Natural killer cell treated with Interleukin-12 subunit alpha and Interleukin-12 subunit beta and Interleukin-15 and Interleukin-18, amount 100 ng/mL, for 72 hours (primary cell): ENCODE measurements at places on chromosomes 1 and 21.

- no peak overlapping the region for H3K27ac ChIP-seq
- no peak for DNase-seq
- peaks cover 23% of the 10 kb centered on the region for H3K4me1 ChIP-seq
- H3K36me3 ChIP-seq, result no peaks in the 10 kb centered on the region
Observed at GRCh38 chr21:46061518-46061917, 36.4 kb upstream of the COL6A2 start.

- H3K27ac ChIP-seq, result no peak overlapping the region
- peaks cover 31% of the 10 kb centered on the region for H3K27me3 ChIP-seq
Observed at GRCh38 chr1:162232034-162232711, 144.5 kb downstream of the SPATA46 start.

DNA sequence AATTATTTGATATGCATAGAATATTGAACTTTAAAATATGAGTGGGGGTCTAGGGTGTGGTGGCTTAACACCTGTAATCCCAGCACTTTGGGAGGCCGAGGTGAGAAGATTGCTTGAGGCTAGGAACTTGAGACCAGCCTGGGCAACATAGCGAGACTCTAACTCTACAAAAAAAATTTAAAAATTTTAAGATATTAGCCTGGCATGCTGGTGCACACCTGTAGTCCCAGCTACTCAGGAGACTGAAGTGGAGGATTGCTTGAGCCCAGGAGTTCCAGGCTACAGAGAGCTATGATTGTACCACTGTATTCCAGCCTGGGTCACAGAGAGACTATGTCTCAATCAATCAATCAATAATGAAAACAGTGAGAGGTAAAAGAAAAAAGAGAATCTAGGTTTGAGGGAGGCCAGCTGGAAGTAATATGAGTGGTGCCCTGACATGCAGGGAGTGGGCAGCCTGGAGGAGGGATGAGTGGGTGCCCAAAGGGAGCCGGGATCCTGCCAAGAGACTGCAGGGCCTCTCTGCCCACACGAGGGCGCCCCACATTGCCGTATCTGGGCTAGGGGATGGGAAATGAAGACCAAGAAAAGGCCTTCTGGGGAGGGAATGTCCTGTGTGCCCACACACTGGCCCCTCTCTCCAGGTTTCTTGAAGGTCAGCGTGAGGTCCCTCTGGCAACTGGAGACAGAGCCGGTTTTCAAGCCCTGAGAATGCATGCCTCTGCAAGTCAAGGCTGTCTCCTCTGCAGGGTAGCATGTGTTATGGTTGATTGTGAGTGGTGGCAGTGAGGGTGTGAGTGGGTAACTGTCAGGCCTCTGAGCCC is 93.9 kb upstream of the PPM1J start:
- peak; percentile 71 for DNase-seq
- no peaks in the 10 kb centered on the region for H3K36me3 ChIP-seq
- peaks cover 2% of the 10 kb centered on the region for H3K4me1 ChIP-seq
- peaks cover 16% of the 10 kb centered on the region for H3K27me3 ChIP-seq
- H3K27ac ChIP-seq, result no peak overlapping the region

- DNase-seq, result no peak
- H3K36me3 ChIP-seq, result no peaks in the 10 kb centered on the region
- H3K27ac ChIP-seq, result no peak overlapping the region
- H3K4me1 ChIP-seq, result peaks cover 22% of the 10 kb centered on the region
- no peaks in the 10 kb centered on the region for H3K27me3 ChIP-seq
Observed at GRCh38 chr1:31372751-31373055, 173 bp downstream of the FABP3 start.

- no peaks in the 10 kb centered on the region for H3K36me3 ChIP-seq
- DNase-seq, result no peak
- no peak overlapping the region for H3K27ac ChIP-seq
- H3K27me3 ChIP-seq, result no peaks in the 10 kb centered on the region
Observed at GRCh38 chr1:171468120-171468750, 17.1 kb upstream of the PRRC2C start.

- no peaks in the 10 kb centered on the region for H3K36me3 ChIP-seq
- H3K4me1 ChIP-seq, result peaks cover 16% of the 10 kb centered on the region
- peak; percentile 88 for DNase-seq
- H3K27me3 ChIP-seq, result peaks cover 6% of the 10 kb centered on the region
Observed at GRCh38 chr1:243850452-243851256, 611 bp upstream of the AKT3 start.

GRCh38 chr1:174448531-174448883 is 743 bp downstream of the GPR52 start:
- H3K27ac ChIP-seq, result no peak overlapping the region
- no peaks in the 10 kb centered on the region for H3K27me3 ChIP-seq
- H3K4me3 ChIP-seq, result no peak overlapping the region
- no peak for DNase-seq
- peaks cover 13% of the 10 kb centered on the region for H3K4me1 ChIP-seq

GRCh38 chr1:98428864-98429263 is 232.7 kb upstream of the SNX7 start:
- H3K4me3 ChIP-seq, result no peak overlapping the region
- no peak overlapping the region for H3K27ac ChIP-seq
- H3K4me1 ChIP-seq, result no peaks in the 10 kb centered on the region
- H3K27me3 ChIP-seq, result no peaks in the 10 kb centered on the region
- no peak for DNase-seq

DNA sequence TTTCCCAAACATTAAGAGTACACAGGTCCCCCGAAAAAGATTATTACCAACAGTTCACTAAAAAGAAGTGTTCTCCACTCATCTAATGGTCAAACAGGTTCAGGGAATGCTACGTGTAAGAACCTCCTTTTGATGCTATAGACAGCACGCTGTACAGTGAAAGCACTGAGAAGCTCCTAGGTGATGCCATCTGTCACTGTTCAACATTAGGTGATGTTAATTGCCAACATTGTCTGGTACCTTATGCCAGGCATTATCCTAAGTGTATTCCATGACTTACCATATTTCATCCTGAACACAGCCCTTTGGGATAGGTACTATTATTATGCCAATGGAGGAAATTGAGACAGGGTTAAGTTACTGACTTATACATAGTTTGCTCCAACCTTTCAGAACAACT is 82.1 kb downstream of the DAB1 start:
- DNase-seq, result no peak
- no peaks in the 10 kb centered on the region for H3K4me1 ChIP-seq
- no peaks in the 10 kb centered on the region for H3K36me3 ChIP-seq
- peaks cover 18% of the 10 kb centered on the region for H3K27me3 ChIP-seq
- no peak overlapping the region for H3K4me3 ChIP-seq

GRCh38 chr1:12078575-12078937 is 15.5 kb downstream of the TNFRSF8 start:
- no peak overlapping the region for H3K4me3 ChIP-seq
- peak overlapping the region; percentile 85 for H3K27ac ChIP-seq
- H3K27me3 ChIP-seq, result peaks cover 12% of the 10 kb centered on the region
- H3K36me3 ChIP-seq, result peaks cover 17% of the 10 kb centered on the region

DNA sequence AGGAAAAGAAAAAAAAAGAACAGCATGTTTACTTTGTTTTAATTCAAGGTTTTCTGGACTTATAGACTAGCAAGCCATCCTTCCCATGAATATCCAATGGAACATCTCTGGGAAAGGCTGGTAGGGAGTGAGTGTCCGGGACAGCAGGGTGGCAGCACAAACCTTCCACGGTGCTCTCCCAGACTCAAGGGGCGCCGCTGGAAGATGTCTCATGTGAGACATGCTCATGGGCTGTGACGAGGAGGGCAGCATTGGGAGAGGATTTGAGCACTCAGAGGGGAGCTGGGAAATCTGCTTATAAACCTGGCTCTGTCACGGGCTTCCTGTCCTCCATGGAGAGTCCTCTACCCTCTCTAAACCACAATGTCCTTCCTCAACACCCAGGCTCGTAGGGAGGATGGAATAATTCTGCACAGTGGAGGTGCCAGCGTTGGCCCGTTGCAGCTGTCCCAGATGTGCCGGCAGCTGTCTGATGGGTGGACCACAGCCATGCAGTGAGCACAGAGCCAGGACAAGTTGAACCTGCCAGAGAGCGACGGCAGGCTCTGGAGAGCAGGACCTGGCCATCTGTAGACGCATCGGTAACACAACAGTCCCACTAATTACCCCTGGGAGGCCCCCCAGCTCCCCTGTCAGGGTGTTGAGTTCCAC is 100.1 kb upstream of the IGSF21 start:
- peaks cover 15% of the 10 kb centered on the region for H3K27me3 ChIP-seq
- no peak for DNase-seq
- no peaks in the 10 kb centered on the region for H3K36me3 ChIP-seq

- no peak for DNase-seq
- no peaks in the 10 kb centered on the region for H3K36me3 ChIP-seq
- H3K4me3 ChIP-seq, result no peak overlapping the region
Observed at GRCh38 chr1:207014728-207015127, 17.8 kb downstream of the C1orf116 start.

DNA sequence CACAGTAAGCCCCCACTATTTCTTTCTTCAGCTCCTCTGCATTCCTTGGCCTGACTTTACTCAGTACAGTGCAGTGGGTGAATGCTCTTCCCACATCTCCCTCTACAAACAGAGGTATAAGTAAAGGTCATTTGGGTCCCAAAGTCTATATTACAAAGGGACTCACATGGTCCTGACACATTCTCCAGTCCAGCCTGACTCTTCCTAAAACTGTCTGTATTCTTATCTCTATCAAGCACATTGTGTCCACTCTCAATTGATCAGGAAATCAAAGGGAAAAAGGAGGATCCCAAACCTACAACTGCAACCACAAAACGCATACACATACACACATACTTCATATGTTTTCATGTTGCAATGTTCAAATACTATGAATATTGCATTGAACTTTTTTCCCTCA is 49.4 kb downstream of the FRRS1 start:
- H3K27ac ChIP-seq, result no peak overlapping the region
- no peak overlapping the region for H3K4me3 ChIP-seq
- no peak for DNase-seq
- no peaks in the 10 kb centered on the region for H3K27me3 ChIP-seq
- no peaks in the 10 kb centered on the region for H3K36me3 ChIP-seq

DNA sequence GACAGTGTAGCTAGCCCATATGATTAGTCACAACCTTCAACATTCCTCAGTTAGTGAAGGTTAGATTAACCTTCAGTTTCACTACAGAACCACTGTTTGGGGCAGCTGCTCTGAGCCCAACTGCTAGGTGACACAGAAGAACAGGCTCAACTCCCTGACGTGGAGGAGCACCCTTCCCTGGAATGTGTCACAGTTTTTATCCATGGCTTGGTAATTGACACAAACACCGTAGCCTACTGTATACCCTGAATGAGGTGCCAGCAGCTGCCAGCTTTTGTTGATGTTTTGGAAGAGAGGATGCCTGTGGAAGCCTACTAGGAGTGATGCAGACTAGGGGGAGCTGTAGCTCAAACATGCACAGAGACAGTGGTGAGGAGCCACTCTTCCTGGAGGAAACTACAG is 56.6 kb upstream of the CR2 start:
- DNase-seq, result no peak
- H3K27ac ChIP-seq, result no peak overlapping the region
- no peaks in the 10 kb centered on the region for H3K36me3 ChIP-seq
- no peak overlapping the region for H3K4me3 ChIP-seq
- no peaks in the 10 kb centered on the region for H3K4me1 ChIP-seq
